Sciatic nerve (tissue), 2 donors: ENCODE measurements at places on chromosomes 6 and 20.

- DNase-seq: no peak
Observed at GRCh38 chr6:23268348-23268747, 699.0 kb downstream of the HDGFL1 start.

- no peak for DNase-seq
Observed at GRCh38 chr20:6626805-6627204, 140.7 kb upstream of the BMP2 start.

DNA sequence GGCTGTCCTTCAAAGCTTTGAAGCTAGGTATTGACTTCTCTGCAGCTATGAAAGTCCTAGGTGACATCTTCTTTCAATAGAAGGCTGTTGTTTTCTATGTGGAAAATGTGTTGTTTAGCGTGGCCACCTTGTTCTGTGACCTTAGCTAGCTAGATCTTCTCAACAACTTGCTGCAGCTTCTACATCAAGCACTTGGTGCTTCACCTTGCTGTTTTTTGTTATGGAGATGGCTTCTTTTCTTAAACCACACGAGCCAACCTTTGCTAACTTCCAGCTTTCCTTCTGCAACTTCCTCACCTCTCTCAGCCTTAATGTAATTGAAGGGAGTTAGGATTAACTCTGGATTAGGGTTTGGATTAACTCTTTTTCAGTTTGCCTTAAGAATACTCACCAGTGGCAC is 128.6 kb upstream of the MMS22L start:
- no peak for DNase-seq

- no peak for DNase-seq
Observed at GRCh38 chr6:39843305-39844020, 51.3 kb downstream of the DAAM2 start.

- DNase-seq: no peak
Observed at GRCh38 chr6:98433325-98434056, 400.9 kb upstream of the POU3F2 start.

DNA sequence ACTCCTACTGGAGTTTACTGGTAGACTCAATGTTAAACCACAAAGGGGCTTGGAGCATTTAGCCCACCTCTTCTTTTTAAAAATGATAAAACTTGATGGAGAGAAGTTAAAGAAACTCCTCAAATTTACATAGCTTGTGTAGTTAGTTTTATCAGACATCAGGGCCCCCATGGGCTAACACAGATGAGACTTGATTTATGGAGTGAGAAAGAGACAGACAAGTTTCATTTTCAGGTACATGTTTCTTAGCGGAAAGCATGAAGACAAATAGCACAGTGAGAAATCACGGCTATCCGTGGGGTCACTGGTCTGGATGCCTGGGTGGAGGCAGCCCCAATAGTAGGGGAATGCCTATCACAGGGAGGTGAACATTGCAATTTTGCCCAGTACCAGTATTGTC is 173.6 kb downstream of the TFAP2B start:
- DNase-seq: no peak

- DNase-seq: no peak
Observed at GRCh38 chr6:95242560-95242959, 334.8 kb upstream of the MANEA start.

- no peak for DNase-seq
Observed at GRCh38 chr6:20976391-20976918, 442.2 kb downstream of the CDKAL1 start.

GRCh38 chr20:13788167-13788834 is 3.5 kb downstream of the NDUFAF5 start:
- peak; percentile 58 for DNase-seq

DNA sequence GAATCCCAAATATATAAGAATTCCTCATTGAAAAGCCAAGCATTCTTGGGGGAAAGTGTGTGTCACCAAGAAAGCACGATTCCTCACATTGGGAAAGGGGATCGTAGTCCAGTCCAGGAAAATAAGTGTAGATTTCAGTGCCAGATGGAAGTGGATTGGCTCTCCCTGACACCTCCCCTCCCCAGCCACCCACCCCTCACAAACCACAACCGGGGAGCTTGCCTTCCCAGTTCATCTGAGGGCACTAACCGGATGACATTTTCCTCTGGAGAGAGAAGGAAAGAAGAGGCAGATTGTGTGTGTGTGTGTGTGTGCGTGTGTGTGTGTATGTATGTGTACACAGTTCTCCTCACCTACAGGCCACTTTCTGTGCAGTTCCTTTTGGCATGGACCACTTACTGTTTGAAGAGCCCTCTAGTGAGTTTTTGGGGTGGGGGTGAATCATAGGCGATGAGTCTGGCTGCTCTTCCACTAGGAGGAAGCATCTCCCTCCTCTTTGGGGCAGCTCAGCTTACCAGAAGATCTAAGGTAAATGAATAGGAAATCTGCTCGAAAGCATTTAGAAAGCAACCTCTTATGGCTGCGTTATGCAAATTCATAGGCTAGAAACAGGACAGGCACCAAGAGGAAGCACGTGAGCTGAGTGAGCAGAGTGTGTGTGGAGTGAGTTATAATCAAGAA is 20.8 kb downstream of the DAAM2 start:
- peak; percentile 78 for DNase-seq

DNA sequence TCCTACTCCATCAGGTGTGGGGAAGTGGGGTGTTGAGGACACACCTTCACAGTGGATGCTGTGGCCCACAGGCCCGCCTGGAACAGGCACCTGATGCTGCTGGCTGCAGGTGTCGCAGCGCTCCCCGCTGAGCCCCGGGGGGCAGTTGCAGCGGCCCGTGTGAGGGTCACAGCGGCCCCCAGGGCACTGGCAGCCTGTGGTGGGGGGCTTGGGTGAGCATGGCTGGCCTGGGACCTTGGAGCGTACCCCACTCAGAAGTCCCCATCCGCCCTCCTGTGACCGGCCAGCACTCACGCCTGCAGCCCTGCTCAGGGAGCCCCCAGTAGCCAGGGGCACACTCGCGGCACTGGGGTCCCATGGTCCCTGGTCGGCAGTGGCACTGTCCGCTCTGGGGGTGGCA is 19.2 kb downstream of the ADRM1 start:
- DNase-seq: no peak

DNA sequence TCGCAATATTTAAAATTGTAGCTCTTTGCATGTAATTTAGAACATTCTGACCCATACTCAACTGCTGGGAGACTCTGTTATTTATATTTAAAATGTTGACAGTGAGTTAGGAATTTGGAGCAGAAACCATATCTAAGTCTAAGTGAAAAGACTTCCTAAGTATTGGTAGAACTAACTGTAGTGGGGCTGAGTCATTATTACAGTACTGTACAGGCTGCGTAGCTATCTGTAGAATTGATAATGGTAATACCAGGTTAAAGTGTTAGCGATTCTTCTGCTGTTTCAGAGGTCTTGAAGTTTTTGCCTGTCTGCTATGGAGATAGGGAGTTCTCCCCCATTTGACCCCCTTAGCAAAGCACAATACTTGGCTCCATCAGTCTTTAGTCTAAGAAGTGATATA is 3.6 kb downstream of the TOP1 start:
- DNase-seq: no peak

- no peak for DNase-seq
Observed at GRCh38 chr20:36792422-36792821, 18.9 kb upstream of the DSN1 start.

DNA sequence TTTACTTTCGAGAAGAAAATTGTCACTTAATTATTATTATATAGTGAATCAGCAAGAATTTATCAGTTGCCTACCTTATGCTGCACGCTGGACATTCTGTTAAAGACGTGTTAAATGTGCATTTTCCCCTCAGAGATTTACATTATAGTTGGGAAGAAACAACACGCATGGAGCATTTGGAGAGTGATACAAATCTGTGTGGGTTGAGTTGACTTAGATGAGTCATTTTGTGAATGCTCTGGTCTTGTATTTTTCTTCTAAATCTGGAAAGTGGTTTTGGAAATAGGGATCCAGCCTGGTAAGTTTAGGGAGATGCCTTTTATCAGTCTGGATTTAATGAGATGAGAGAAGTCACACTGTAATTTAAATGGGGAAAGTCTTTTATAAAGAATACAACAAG is 24.0 kb upstream of the SMIM26 start:
- DNase-seq: no peak

- no peak for DNase-seq
Observed at GRCh38 chr20:57173041-57173440, 93.4 kb downstream of the BMP7 start.

- DNase-seq: no peak
Observed at GRCh38 chr6:168390749-168391420, 50.1 kb upstream of the SMOC2 start.

- no peak for DNase-seq
Observed at GRCh38 chr6:163457637-163458561, 43.4 kb downstream of the QKI start.

DNA sequence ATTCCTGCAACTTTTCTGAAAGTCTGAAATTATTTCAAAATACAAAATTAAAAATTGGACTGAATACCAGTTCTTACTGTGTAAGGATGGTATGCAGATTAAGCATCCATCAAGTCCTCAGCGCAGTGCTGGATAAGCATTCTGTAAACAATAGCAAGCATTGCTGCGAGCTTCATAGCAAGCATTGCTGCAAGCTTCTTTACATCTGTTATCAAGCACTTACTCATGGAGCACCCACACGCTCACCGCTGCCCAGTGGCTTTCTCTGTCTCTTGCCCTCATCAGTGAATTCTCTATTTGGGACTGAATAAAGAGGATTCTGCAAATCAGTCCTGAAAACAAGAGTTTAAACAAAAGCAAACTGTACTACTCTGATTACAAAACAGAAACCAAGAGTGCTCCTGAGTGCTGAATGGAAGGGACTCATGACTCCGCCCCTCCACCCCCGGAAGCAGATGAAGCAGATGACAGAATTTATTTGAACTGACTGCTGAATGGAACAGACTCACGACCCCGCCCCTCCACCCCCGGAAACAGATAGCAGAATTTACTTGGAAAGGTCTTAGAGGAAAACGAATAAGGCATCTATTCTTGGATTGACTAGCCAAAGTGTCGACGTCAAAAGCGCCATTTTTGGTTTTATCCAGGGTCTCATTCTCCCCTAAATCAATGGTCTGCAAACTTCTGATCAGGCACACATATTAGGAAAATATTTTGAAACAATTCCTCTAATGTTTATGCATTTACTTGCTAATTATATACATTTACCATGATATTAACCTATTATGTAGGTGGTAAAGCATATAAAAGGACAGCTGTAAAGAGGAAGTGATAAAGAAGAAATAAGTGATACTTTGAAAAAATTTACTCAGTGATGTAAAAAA is 22.1 kb upstream of the EYA2 start:
- no peak for DNase-seq
